Amniotic stem cell (primary cell): ENCODE measurements at places on chromosomes 7 and 10.

DNA sequence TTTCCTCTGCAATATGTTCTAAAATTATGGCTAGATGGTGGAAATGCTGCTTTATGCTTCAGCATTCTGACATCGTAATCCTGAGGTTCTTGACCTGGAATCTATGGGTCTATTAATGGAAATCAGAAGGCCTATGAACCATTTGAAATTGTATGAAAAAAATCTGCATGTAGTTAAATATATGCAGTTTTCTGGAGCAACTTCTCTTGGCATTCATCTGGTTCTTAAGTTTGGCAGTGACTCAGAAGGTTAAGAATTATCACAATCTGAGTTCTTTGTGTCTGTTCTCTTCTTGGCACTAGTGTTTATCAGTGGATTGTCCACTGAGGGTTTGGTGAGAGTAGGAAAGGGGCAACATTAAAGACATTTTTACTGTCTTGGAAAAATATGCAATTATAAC is 71.1 kb upstream of the FZD1 start:
- no peak for DNase-seq

- DNase-seq: no peak
These were observed 11.0 kb upstream of the PDCD4 start for GRCh38 chr10:110860576-110861241.

DNA sequence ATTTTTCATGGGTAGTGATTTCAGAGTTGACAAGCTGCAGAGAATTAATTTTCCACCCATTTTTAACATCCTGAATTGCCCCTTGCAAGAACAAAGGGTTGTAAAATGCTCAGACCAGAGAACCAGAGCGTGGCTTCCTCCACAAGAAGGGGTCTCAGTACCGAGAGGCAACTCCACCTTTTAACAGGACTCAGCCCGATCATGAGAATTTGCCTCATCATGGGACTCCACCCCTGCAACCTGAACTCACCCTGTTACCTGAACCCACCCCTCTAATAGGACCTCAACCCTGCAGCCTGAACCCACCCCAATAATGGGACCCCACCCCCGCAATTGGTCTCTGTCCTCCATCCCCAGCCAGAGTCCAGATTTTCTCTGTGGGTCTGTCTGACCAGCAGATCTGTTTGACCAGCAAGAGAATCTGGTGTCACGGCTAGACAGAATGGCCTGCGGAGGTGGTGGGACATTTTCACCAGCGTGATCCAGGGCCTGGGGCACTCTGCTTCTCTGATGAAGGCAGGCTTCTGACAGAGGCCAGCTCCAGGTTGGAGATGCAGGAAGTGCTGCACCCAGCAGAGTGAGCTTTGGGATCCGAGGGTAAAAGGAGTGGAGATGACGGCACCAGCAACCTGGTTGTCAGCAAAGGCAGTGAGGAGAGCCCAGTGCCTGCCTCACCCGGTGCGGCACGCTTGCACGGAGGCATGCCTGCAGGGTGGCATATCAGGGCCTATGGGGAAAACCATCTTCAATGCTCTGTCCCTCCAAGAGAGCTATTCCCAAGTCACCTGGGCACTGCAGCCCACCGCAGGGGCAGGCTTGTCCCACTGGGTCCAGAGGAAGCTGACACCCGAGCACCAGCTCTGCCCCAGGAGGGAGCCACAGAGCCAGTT is 136.6 kb downstream of the TCERG1L start:
- no peak for DNase-seq

DNA sequence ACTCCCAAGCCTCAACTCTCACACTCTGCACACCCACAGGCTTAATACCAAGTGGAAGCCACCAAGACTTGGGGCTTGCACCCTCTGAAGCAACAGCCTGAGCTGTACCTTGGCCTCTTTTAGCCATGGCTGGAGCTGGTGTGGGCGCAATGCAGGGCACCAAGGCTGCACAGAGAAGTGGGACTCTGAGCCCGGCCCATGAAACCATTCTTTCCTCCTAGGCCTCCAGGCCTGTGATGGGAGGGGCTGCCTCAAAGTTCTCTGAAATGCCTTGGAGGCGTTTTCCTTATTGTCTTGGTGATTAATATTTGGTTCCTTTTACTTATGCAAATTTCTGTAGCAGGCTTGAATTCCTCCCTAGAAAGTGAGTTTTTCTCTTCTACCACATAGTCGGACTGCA is 276.6 kb downstream of the PAXIP1 start:
- DNase-seq: no peak

- DNase-seq: no peak
These were observed 141.0 kb downstream of the C1GALT1 start for GRCh38 chr7:7323352-7323751.

- no peak for DNase-seq
These were observed 286.6 kb upstream of the NRP1 start for GRCh38 chr10:33621101-33621500.

DNA sequence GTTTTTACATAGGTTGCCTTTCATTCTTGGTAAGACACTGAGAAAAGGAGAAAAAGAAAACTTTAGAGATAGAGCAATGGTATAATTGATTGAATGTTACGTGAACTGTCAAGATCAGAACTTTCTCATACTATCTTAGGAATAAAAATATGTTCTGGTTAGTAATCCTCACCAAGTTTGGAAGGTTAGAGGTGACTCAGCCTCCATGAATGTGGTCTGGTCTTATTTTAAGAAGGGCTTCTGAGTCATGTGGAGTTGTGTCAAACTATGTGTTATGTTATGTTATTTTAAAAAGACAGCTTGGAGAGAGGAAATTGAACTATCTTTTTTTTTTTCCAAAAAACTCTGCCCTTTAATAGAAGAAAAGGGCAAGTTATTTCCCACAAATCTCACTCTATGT is 458.6 kb upstream of the KLF6 start:
- peak; percentile 94 for DNase-seq

DNA sequence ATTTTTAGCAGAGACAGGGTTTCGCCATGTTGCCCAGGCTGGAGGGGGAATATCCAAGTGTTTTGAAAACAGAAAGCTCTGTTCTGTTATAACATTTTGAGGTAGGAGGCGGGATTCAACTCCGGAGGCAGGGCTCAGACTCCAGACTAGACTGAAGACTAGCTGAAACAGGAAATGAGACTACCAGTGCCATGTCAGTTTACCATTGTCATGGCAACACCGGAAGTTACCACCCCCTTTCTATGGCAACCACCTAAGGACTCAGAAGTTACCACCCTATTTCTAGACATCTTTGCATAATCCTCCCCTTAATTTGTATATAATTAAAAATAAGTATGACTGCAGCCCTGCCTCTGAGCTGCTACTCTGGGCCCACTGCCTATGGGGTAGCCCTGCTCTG is 1069.1 kb upstream of the AUTS2 start:
- no peak for DNase-seq

DNA sequence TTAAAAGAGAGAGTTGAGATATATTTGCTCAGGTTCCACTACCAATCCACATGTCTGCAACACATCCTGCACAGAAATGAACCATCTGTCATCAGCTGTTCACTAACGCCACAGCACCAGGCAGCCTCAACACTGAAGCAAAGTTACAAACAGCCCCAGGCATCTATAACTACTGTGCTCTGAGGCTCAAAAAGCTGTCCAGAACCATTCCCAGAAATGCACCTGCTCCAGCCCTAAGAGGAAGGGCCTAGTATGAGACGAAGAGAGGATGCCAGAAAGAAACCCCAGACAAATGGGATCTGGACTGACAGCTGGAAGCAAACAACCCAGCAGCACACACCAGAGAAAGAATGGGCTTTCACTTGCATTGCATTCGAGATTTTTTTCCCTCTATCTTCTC is 159.3 kb downstream of the ELMO1 start:
- no peak for DNase-seq
